ELF-1 (cell line): ENCODE measurements at places on chromosomes 2 and 18.

DNA sequence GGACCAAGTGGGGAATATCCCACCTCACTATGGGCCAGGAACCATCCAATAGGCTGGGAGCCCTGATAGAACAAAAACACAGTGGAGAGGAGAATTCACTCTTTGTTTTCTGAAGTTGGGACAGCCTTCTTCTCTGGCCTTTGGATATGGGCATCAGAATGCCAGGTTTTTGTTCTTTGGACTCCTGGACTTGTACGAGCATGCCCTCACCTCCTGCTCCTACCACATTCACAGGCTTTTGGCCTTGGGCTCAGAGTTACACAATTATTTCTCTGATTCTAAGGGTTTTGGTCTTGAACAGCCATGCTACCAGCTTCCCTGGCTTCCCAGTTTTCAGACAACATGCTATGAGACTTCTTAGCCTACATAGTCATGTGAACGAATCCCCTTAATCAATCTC is 732.9 kb upstream of the VRK2 start:
- no peak for DNase-seq

GRCh38 chr2:234565201-234565600 is 68.3 kb upstream of the ARL4C start:
- DNase-seq, result no peak

GRCh38 chr2:71581026-71581425 is 127.7 kb downstream of the DYSF start:
- no peak for DNase-seq

GRCh38 chr2:191950132-191950874 is 103.4 kb upstream of the CAVIN2 start:
- no peak for DNase-seq

DNA sequence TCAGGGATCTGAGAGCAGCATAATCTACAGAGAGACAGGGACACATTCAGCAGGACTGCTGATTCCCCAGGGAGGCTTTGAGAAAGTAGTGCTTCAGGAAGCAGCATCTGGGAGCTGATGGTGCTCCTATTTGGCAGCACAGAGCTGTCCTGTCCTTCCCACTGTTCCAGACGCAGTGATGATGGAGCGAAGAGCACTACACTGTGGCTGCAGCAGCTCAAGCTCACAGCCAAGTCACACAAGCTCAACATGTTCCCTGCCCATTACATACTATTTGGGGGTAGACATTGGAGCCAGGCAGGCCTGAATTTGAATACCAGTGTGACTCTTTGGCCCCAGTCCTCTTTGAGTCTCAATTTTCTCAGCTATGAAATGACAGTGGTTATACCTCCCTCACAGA is 15.2 kb upstream of the GALM start:
- DNase-seq, result no peak

- no peak for DNase-seq
These were observed 28.4 kb upstream of the XPO1 start for GRCh38 chr2:61566566-61566965.

DNA sequence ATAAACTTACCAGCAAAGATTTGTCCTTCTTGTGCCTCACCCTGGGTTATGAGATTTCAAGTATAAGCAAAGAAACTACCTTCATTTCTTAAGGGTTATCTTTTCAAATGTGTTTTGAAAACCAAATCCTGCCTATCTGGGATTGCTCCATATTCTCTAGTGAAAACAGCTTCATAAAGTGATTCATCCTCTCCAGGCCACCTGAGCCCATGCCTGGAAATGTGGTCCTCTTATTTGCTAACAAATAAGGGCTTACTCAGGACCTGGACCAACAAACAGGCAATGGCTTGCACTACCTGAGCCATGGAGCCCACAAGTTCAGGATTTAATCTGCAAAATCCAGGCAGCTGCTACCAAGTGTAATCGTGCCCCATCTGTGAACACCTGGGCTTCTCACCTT is 234.4 kb upstream of the RBBP8 start:
- DNase-seq, result no peak

- DNase-seq, result no peak
These were observed 242.4 kb upstream of the TANK start for GRCh38 chr2:160917850-160918249.

DNA sequence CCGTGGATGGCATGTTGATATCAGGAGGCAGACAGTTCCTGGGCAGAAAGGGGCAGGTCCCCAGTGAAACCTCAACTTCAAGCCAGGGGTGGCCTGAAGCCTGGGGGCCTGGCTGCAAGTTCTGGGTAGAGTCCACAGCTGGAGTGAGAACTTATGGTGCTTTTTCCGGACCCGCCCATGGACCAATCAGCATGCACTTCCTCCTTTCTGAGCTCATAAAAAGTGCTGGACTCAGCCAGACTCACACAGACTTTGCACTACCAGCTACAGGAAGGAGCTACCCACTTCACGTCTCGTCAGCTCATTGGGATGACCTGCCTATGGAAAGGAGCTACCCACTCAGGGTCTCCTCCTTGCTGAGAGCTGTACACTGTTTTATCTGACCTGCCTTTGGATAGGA is 183.1 kb upstream of the MC4R start:
- no peak for DNase-seq

- DNase-seq, result no peak
These were observed 31.8 kb downstream of the MBD5 start for GRCh38 chr2:148052687-148053086.

DNA sequence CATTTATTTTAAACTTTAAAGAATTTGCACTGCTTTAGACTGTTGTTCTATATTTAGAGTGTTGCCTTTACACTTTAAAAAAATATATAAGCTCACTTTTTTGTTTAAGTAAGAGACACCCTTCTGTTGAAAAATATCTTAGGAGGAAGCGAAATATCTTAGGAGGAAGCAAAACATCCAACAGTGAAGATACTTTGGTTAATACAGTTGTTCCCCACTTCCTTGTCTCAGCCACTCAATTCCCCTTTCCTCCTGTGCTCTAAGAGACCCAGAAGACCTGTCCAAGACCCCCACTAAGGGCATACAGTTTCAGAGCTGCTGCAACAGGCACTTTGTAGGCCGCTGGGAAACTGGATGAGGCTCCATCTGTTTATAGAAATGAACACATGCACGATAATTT is 5.7 kb downstream of the SERPINB8 start:
- DNase-seq, result no peak

DNA sequence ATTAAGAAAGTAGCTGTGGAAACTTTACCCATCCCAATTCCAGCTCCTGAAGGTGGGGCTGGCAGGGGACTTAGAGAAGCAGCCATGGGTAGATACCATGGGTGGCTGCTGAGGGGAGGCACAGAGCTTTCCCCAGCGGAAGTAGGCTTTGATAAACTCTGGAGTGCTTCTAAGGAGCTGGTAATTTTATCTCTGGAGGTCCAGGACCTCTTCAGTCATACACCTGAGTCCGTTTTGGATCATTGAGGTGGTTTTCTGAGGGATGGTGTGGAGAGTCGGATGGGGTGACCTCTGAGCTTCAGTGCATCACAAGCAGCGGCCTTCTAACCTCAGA is 36.7 kb upstream of the BMP10 start:
- DNase-seq, result no peak

DNA sequence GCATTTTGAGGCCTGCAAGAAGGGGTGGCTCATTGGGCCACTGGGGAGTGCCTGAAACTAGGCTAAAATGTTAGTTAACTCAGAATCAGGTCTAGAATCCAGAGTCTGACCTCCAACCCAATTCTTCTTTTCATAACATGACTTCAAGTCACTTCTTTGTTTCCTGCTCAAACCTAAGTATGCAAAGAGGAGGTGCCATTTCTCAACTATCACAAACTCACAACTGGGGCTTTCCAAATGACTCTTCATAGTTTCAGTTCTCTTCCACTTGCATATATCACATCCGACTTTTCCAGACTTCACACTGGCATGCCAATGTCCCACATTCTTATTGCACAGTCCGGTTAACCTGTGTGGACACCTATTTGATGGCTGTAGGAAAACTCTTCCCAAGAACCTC is 211.6 kb downstream of the TCF4 start:
- DNase-seq, result no peak

- peak; percentile 52 for DNase-seq
These were observed 32.6 kb downstream of the ALPK2 start for GRCh38 chr18:58596265-58596681.

DNA sequence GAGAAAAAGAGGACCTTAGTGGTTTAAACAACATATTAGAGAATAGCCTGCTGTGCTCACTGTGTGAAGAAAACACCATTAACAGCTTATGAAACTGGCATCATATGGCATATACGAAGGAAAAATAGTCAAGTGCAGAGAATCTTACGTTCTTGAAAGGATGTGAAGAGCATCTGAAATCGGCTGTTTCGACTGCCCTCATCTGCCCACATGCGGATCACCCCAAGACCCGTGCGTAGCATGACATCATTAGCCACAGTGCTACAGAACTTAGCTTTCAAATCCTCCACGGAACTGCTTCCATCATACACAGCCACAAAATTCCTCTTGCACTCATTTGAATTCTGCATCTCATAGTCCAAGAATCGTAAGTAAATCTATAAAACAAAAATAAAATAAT is 84.3 kb downstream of the NETO1 start:
- DNase-seq, result no peak

DNA sequence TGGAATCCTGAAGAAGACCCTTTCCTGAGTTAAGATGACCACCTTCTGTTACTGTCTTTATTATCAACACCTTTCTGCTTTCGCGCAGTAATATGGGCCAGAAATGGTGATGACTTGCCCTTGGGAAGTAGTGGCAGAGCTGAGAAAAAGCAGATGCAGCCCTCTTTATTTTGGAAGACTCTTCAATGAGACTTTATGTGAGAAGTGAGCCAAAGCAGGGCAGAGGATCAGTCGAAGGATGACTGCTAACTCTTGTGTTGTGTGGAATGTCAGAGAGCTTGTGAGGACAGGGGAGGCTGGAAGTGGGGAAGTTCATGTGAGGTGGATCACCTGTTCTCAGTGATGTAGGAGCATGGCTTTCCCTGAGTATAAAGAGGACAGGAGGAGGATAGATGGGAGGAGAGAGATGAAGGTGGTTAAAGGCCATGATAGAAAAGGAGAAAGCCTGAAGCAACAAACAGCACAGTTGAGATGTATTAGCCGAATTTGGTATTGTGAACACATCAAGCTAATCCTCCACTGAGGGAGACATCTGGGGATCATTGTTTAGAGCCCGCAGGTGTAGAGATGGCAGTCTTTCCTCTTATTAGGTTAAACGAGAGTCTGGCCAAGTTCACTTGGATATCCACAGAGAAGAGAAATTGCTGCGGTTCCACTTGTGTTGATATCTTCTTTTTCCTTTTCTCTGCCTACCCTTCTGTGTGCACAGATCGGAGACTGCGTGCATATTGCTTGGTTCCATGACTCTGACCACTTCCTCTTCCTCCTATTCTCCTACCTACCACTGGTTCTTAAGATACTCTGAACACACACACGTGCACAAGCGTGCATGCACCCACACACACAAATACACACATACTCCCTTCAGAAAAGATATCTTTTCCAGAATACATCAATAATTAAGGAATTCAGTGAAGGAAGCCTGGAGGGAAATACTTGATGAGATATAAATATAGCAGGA is 67.4 kb downstream of the SLC9A2 start:
- DNase-seq, result no peak

GRCh38 chr18:76233876-76234675 is 261.0 kb downstream of the ZNF516 start:
- no peak for DNase-seq

DNA sequence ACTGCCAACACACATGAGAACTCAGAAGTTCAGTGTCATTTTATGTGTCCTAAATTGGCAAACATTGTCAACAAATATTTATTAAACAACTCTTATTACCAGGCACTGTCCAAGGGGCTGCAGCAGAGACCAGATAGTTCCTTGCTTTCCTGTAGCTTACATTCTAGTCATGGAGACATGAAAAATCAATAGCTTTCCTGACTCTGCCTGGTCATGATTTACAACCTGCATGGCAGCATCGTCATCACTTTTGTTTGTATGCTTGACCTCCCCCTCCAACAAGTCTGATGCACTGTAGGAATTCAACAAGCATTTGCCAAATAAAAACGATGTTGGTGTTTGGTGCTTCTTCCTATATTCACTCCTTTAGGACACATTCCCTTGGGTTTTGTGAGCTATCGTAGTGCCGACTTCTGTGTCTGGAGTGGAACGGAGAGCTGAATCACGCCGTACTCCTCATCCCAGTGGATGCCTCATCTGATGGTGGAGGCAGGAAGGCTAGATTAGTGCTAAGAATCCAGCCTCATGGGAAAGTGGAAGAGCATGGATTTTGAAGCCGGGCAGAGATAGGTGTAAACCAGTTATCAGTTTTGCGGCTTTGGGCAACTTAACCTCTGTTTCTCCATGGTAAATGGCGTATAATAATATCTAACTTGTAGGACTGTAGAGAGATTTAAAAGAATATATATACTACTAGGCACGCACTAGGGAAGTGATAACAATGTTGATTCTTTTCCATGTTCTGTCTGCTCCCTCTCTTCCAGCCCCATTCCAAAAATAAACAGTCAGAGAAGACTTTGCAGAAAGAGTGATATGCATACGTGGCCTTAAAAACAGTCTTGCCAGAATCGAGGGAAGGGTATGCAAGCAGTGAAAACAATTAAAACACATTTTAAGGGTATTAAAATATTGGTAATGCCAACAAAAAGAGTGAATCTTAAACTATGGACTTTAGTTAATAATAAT is 120.5 kb upstream of the ZFP36L2 start:
- DNase-seq, result no peak

DNA sequence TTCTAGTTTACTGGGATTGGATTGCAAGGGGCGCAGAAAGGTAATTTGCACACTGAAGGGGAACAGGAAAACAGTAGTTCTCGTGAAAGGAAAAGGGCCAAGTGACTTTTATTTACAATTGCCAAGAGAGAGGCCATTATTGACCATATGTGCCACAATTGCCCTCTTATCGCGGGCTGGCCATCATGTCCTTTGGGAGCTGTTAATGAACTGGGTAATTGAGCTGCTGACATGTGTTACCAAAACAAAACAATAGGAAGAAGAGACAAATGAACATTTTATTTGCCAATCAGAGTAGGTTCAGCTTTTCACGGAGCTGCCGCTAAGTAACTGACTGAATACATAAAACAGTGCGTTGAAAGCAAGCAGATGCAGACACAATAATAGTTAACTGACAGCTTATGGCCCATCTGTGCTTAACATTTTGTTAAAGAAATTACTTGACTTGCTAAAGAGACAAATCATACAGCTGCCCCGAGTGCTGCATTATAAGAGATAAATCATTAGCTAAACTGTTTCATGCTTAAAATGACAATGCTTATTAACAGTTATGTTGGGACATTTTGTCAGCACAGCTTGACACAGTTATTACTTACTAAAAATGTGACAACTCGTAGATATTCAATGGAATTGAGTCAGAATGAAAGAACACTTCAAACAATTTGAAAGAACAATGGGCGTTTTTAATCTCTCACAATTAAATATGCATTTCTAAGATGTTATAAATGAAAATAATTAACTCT is 57.5 kb downstream of the PAX3 start:
- DNase-seq, result peak; percentile 30

DNA sequence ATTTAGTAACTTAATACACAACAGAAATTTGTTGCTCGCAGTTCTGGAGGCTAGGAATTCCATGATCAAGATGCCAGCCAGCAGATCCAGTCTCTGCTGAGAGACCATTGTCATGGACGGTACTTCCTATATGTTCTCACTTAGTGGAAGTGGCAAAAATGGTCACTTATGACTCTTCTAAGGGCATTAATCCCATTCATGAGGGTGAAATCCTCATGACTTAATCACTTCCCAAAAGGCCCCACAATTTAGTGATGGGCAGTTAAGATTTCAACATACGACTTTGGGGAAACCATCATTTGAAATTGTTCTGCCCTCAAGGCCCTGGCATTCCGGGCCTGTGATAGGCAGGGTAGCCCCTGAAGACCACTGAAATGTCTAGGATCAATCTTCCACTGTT is 23.0 kb downstream of the BZW1 start:
- no peak for DNase-seq
